Activated CD4-positive, alpha-beta T cell treated with anti-CD3 and anti-CD28 coated beads for 4 hours (primary cell): ENCODE measurements at places on chromosomes 11 and 22.

GRCh38 chr11:95398437-95399112, 167.6 kb upstream of the SESN3 start:
- no peak for DNase-seq

- DNase-seq: no peak
Measured at GRCh38 chr22:37529652-37530345, 10.6 kb upstream of the CARD10 start.

DNA sequence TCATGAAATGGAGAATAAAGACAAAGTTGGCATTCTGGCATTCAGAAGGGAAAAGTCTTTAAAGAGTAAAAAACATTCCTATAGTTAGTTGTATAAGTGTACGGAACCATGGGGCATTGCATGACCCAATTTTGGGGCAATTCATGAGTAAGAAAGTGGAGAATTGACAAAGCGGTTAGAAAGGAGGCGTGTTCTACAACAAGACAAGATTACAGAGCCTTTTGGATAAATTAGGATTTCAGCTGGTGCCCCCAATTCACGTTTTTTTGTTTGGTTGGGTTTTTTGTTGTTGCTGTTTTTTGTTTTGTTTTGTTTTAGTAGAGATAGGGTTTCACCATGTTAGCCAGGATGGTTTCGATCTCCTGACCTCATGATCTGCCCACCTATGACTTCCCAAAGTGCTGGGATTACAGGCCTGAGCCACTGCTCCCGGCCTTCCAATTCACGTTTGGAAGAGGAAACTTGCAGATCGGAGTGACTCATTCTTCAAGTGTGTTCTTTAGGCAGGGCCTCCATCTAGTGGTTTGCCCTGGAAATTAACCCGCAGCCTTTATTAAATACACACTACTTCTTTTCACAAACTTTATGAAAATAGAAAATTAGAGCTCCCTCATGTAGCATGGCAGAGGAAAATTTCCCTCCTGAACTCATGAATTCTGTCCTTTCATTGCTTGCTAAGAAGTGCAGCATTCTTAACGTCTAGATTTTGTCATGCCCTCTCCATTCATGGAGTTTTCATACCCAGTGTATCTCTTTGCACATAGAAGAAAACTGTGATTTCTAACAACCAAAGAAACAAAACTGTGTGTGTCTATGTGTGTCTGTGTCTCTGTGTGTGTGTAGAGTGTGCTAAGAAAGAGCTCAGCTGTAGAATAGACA, 118.1 kb downstream of the BBOX1 start:
- DNase-seq: no peak

GRCh38 chr11:119755356-119756071, 26.5 kb upstream of the NECTIN1 start:
- DNase-seq: no peak

DNA sequence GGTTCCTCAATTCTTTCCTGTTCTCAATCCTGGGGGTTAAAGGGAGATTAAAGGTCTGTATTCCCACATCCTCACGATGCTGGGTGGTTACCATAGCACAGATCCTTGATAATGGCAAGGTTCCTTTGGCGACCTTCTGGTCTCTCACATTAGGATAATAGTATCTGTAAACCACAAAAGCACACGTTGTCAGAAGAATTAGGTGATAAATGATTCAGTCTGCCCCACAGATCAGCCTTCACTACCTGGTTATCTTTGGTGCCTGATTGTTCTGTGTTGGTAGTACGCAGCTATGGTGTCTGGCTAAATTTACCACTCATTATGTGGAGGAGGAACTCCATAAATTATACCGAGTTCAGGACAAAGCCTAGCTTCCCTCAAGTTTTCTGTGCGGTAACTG, 78.4 kb downstream of the C2CD3 start:
- DNase-seq: no peak

- no peak for DNase-seq
Measured at GRCh38 chr22:37740455-37741311, 43.8 kb downstream of the TRIOBP start.
